ENCODE measurements at places on chromosomes 2 and 18.

GRCh38 chr2:74658516-74658915, 4.5 kb downstream of the SEMA4F start:
- no peak for DNase-seq

- no peak for DNase-seq
Observed at GRCh38 chr2:28231110-28231631, 161.5 kb upstream of the FOSL2 start.

DNA sequence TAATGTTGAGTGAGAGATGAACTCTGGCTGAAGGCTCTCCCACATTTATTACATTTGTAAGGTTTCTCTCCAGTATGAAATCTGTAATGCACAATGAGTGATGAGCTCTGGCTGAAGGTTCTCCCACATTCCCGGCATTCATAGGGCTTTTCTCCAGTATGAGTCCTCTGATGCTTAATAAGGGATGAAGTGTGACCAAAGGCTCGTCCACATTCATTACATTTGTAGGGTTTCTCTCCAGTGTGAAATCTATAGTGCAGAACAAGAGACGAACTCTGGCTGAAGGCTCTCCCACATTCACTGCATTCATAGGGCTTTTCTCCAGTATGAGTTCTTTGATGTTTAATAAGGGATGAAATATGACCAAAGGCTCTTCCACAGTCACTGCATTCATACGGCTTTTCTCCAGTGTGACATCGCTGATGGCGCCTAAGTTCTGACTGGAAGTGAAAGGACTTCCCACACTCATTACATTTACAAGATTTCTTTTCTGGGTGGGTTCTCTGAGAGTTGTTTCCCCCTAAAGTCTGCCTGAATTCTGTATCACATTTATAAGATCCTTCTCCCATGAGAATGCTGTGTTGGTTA, 10.2 kb downstream of the ZNF514 start:
- no peak for DNase-seq

DNA sequence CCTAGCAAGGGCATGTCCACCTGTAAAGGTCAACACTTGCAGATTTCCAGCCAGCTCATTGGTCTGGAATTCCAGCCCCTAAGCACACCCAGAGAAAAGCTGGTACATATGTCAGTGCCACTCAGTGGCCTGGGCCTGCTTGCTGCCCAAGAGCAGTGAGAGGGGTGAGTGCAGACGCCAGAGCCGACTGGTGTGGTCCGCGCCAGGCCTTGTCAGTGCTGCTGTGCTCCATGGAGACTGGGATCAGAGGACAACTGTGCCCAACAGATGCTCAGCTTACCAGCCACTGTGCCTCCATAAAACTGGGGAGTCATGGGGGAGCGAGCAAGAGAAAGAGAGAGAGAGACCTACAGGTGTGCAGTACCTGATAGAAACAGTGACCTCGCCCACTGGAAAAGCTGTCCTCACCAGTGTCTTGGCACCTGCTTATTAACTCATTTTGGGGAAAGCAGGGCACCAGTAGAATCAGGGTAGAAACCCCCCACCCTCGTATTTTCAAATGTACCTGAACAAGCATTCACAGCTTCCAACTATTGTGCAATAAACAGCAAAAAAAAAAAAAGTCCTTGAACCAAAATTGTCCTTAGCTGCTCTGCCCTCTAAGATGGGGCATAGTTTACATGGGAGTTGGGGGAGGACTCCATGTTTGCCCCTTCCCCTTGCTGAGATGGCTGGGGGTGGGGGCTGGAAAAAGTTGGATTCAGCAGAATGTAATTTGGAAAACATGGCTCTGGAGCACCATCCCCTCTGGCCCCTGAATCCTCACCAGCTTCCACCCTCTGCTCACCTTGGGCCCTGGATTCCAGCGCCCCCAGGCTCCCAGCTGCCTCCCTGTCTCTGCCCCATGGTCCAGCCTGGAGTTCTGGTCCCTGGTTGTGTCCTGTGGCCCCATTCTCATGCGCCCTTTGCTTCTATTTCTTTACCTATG, 1.4 kb upstream of the SP140L start:
- no peak for DNase-seq

DNA sequence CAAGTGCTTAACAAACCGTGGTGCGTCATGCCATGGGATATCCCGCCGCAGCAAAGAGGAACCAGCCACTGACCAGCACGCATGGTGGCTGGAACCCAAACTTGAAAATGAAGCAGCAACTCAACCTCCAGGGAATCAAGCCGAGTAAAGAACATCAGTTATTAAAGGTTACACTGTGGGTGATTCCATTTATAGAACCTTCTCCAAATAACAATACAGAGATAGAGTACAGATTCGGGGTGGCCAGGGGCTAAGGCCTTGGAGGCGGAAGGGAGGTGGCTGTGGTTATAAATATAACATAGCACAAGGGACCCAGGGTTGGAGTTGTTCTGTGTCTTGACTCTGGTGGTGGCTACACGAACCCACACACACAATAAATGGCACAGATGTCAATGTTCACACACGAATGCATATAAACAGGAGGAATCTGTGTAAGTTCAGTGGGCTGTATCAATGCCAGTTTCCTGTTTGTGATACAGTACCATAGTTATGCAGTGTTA, 123.1 kb downstream of the EIPR1 start:
- DNase-seq = no peak

DNA sequence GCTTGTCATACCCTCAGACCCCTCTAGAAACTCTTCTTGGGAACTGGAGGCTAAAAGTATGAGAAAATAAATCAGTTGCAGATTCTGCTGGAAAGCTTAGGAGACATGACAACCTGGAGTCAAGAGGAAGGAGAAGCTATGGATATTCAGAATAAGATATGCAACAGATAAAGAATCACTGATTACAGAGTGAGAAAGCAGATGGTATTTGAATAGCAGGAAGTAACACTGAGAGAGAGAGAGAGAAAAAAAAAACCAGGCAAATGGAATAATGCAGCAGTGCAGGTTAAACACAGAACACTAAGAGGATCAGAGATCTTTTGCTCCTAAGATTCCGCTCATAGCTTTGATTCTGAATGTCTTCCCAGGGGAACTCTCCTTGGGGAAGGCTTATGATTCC, 1284.1 kb upstream of the NXPH2 start:
- DNase-seq = no peak

DNA sequence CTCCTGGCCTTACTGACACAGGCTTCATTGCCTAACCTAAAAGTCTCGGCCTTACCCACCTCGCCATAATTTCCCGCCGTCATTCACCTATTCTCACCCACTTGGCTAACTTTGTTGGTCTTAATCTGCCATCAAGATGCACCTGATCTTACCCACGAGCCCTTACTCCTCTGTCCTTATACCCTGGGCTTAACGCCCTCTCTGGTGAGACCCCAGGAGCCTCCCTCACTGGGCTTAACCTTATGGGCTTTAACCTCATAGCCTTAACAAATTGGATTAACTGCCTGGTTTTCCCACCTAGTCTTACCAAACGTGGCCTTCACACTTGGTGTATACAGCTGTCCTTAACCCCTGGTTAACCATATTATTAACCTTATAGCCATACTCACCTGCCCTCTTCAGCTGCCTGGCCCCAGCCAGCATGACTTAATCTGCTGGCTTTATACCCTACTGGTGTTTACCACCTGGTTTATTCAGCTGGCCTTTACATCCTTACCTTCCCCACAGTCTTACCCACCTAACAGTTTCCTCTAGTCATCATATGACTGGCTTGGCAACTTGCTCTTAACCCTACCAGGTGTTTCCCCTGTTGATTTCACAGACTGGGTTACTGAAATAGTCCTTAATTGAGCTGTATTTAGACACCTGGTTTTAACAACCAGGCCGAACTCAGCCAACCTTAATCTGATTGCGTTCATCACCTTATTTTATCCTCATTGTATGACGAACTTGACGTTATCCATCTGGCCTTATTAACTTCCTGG, 132.0 kb upstream of the ZSWIM2 start:
- no peak for DNase-seq

- no peak for DNase-seq
Observed at GRCh38 chr18:48918660-48919456, 31.9 kb downstream of the SMAD7 start.

- DNase-seq = no peak
Observed at GRCh38 chr18:43800584-43800983, 523.3 kb upstream of the SYT4 start.

DNA sequence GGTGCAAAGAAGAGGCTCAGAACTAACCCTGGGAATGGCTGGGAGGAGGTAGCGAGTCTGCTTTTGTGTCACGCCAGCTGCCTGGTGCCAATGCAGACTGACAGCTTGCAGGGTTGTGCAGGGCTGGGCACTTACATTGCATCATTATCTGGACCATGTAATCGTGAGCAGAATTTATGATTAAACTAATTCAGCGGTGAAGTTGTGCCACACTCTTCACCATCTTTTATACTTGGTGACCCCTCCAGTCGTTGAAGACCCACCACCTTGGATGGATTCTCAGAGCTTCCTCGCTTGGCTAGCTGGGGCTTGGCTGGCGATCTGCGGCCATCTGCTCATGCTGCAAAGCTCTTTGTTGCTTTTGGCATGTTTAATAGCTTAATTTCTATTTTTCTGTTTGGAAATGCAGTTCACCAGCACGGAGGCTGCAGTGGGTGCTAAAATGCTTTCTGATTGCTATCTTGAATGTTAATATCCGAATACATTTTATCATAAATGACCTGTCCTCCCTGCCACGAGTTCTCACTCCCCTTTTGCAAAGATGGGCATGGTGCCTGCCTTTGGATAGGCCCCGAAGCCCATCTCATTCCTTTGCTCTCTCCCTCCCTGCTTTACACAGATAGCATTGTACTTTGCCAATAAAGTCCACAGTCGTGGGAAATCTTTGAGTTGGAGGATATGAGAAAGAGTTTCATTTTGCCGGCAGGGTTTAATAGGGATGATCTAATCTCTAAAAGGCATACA, 188.2 kb downstream of the PRKCE start:
- no peak for DNase-seq

- no peak for DNase-seq
Observed at GRCh38 chr18:21303895-21304294, 61.9 kb downstream of the GREB1L start.

DNA sequence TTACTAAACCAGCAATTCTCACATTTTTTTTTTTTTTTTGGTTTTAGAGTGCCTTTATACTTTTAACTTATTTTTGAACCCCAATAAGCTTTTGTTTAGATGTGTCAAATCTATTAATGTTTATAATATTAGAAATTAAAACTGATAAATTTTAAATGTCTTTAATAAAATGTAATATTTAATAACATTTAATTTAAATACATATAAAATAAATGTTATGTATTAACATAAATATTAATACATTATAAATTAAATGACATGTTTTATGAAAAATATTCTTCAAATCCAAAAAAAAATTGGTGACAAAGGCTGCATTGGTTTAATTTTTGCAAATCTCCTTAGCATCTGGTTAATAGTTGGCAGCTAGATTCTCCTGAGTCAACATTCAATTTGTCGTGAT, 163.7 kb downstream of the PRPF40A start:
- no peak for DNase-seq

DNA sequence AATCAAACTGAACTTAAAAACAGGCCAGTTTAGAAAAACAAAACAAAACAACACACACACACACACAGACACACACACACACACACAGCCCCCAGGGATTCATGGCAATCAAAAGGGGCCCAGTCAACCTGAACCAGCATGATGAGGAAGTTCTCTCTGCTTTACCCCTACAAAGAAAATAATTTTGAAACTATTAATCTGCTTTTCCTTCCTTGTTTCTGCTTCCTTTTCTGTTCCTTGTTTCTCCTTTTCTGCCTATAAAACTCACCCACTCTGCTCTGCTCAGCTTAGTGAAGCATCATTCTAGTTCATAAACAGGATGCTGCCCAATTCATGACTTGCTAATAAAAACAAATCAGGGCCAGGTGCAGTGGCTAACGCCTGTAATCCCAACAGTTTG, 203.1 kb downstream of the RAB3GAP1 start:
- DNase-seq = no peak

DNA sequence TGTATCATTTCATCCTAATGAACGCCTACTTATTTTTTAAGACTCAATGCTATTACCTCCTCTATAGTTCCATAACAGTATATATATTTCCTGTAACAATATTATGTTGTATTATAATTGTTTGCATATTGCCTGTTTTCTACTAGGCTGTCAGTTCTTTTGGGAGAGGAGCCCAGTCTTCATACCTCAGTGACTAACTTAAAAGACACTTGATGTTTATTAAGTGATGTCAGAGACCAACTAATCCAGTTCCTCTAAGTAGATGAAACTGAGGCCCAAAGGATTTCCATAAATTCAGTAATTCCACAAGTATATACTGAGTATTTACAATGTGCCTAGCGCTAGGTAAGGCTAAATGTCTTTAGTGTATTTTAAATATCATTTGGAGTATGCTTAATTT, 48.9 kb upstream of the AAK1 start:
- DNase-seq = no peak

DNA sequence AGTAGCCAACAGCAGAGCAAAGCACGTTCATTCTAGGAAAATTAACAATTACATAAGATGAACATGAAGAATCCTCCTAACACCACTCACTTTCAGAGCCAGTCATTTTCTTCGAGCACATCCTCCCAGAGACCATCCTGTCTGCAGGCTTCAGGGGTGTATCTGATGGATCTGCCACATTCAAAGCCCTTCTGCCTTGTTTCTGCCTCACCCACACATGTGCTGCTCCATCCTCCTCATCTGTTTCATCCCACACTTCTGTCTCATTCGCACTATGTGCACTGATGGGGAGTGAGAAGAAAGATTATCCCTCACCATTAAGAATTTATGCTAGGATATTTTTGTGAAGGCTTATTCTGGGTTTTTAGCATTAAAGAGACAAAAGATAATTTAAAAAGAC, 287.9 kb upstream of the PKDCC start:
- DNase-seq = no peak

- no peak for DNase-seq
Observed at GRCh38 chr18:25701821-25702220, 349.9 kb upstream of the ZNF521 start.

DNA sequence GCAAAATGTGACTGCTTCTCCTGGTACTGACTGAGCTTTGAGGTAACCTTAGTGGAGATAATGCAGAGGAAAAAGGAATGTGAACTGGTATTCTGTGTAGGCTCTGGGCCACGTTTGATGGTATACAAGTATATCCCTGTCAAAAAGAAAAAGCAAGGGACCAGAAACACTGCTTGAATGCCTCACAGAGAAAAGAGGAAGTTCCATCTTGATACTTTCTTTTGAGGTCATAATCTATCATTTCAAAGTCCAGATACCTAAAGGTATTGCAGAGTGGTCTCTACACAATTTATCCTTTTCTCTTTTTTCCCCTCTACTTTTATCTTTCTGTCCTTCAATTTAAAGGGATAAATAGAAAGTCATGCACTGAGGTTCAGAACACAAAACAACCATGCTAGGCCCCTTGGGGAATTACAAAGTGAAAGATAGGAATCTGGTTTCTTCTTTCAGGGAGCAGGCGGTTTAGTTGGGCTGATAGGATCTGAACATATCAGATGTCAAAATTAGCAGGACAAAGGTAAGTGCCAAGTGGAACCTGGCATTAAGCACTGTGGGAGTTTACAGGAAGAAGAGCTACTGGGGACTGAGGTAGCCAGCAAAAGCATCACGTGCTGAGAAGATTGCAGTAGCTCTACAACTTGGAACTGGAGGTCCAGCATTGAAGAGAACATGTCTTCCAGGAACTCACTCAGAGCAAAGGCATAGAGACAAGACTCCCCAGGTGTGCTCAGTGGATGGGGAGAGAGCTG, 121.2 kb downstream of the LYPD6 start:
- DNase-seq = no peak

All from NCI-H2227 treated with DMSO at 0.1 percent for 48 hours (cell line).